Activated CD8-positive, alpha-beta memory T cell treated with anti-CD3 and anti-CD28 coated beads, Interleukin-2, amount 10 ng/mL, durations not matched to agents 7 days and 5 days (primary cell): ENCODE measurements at places on chromosomes 3 and 15. TPM values are rescaled to one million over a fixed set of nuclear protein-coding genes. Genes with fewer than 3 reads are reported as not detected.

The ENTPD3 gene
- not detected for total RNA-seq

DNA sequence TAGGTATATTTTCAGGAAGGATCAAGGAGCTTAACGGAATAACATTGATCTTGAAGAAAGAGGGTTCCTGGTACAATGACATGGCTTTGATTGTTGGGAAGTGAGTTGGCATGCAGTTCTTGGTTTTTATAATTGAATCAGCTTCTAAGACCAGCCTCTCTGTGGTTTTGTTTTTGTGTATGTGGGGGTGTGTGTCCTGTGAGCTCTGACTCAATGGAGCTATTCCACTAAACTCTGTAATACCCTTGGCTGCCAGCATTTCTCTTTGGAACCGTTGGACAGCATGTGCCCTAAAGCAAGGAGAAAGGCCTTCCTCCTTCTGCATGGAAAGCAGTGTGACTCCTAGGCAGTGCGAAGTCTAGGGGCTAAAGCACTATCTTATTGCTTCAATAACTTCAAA lies 124.8 kb downstream of the EDEM1 start:
- no peaks in the 10 kb centered on the region for H3K36me3 ChIP-seq
- no peak overlapping the region for H3K4me3 ChIP-seq
- peaks cover 3% of the 10 kb centered on the region for H3K4me1 ChIP-seq
- no peak for DNase-seq
- peaks cover 2% of the 10 kb centered on the region for H3K27me3 ChIP-seq

DNA sequence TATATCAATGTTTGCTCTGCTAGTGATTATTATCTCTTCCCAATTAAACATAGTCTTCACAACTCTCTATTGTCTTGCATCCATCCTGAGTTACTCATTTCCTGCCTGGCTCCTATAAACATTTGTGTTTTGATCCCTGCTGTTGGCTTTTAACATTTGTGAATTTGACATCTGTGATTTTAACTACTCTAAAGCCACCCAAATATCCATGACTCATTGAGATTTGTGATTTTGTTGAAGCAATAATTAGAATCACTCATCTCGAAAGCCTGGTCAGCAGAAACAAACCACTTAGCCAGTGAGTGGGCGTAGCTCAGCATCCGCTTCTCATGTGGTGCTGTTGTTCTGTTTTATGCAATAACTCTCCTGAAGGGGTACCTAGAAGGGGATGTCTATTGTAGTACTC lies 174.3 kb upstream of the ZBTB20 start:
- H3K27ac ChIP-seq, result no peak overlapping the region
- no peak for DNase-seq
- no peaks in the 10 kb centered on the region for H3K27me3 ChIP-seq
- H3K4me3 ChIP-seq, result no peak overlapping the region
- H3K36me3 ChIP-seq, result no peaks in the 10 kb centered on the region

DNA sequence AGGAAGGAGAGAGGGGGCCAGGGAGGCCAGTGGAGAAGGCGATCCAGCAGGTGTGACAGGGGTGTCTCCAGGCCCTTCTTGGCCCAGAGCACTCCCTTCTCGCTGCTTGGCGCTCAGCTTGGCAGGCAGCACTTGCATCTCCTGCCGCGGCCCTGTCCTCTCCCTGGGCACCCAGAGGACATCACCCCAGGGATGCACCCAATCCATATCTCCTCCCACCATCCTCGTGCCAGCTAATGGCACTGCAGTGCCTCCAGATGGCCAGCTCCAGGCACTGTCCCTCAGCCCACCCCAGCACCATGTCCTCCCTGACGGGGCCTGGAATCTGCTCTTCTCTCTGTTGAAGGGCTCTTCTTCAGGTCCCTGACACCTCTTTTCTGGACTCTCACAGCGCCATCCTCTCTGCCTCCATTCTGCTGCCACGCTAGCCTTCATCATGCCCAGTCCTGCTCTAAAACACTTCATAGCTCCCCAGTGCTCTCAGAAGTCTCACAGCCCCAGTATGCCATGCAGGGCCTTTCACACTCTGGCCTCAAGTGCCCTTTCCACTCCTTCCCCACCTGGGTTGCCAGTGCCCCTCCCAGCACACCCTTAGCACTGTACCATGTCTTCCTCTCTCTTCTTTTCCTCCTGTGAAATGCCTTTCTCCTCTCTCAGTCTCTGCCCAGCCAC lies 106.8 kb upstream of the SLC6A11 start:
- no peak for DNase-seq
- peaks cover 61% of the 10 kb centered on the region for H3K27me3 ChIP-seq
- no peaks in the 10 kb centered on the region for H3K36me3 ChIP-seq
- no peak overlapping the region for H3K4me3 ChIP-seq
- peaks cover 5% of the 10 kb centered on the region for H3K4me1 ChIP-seq

The TRANK1 gene
- total RNA-seq, result 84.3 TPM

GRCh38 chr3:108103886-108104797 lies 13.3 kb upstream of the CD47 start:
- DNase-seq, result no peak
- no peaks in the 10 kb centered on the region for H3K36me3 ChIP-seq
- H3K27ac ChIP-seq, result no peak overlapping the region
- H3K4me1 ChIP-seq, result peaks cover 28% of the 10 kb centered on the region

The TRPC1 gene
- 2.9 TPM for total RNA-seq

- no peaks in the 10 kb centered on the region for H3K36me3 ChIP-seq
- H3K27me3 ChIP-seq, result no peaks in the 10 kb centered on the region
- H3K27ac ChIP-seq, result no peak overlapping the region
- no peak for DNase-seq
- no peak overlapping the region for H3K4me3 ChIP-seq
Observed at GRCh38 chr15:89802986-89803824, 11.4 kb downstream of the ANPEP start.

The PLA2G4E gene
- 0.05 TPM for total RNA-seq

DNA sequence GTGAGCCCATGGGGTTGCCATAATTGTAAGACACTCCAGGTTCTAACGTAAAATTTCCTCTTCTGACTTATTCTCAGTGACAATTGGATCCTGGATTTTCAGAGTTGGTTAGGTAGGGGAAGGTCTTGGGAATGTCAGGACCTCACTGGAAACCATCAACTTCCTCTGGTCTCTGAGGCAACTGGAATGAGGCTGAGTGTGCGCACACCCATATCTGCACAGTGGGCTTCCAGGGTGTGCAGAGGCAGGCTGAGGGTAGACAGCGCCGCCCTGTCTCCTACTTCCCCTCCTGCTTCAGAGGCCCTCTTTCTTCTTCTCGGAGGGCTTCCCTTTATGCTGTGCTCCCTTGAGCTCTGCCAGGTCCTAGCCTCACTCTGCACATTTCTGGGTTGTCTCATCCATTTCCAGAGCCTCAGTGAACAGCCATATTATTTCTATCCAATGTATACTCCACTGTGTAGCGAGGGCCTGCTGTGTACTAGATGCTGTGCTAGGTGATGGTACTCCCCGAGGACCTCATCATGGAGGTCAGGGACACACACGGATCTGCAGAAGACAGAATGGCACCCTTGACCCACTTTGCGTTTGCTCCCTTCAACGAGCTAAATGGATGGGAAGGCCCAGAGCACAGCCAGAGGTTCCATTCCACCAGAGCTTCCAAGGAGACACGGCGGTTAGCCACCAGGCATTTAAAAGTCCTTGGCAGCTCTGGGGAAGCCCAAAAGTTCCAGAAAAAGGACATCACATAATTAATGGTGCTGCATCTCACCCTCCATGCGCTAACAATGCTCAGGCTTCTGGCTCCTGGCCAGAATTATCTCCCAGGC lies 18.3 kb downstream of the ACAA1 start:
- H3K4me3 ChIP-seq, result no peak overlapping the region
- peaks cover 9% of the 10 kb centered on the region for H3K36me3 ChIP-seq
- peaks cover 4% of the 10 kb centered on the region for H3K4me1 ChIP-seq
- DNase-seq, result no peak
- no peak overlapping the region for H3K27ac ChIP-seq
- no peaks in the 10 kb centered on the region for H3K27me3 ChIP-seq

The TRIM69 gene
- 79.4 TPM for total RNA-seq
